ENCODE measurements at places on chromosomes 1 and 21.

DNA sequence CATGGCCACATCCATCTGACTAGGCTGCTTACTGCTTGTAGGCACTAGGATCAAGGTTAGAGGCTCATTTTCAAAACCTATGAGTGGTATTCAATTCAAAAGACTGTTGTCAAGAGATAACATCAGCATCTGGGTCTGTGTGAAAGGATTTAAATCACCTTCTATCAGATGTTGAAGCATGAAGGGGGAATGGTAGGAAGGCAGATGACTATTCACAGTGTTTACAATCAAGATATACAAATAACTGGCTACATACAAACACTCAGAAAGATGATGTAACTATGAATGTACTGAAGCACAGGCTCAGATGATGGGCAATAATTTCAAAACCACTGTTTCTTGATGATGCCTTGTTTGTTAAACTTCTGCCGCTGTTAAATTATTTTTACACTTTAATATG lies 249.2 kb downstream of the SLC45A1 start:
- no peak for DNase-seq

- no peak for DNase-seq
These were observed 1328.6 kb downstream of the MRPL39 start for GRCh38 chr21:24278711-24279110.

DNA sequence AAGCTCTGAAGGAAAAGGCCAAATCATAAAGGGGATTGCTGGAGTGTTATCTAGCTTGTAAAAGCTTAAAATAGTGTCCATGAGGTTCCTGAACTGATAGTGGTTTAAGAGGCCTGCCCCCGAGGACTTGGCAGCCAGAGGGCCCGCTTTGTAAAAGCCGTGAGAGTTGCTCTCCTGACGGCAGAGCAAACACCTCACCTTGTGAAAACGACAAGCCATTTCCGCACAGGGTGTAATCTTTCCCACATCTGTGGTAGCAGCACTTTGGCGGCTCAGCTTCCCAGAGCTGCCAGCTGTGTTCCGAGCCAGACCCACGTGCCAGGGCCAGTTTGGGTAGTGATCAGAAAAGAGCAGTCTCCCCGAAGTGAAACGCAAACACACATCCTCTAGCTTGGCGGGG lies 37.0 kb downstream of the SERBP1 start:
- no peak for DNase-seq

DNA sequence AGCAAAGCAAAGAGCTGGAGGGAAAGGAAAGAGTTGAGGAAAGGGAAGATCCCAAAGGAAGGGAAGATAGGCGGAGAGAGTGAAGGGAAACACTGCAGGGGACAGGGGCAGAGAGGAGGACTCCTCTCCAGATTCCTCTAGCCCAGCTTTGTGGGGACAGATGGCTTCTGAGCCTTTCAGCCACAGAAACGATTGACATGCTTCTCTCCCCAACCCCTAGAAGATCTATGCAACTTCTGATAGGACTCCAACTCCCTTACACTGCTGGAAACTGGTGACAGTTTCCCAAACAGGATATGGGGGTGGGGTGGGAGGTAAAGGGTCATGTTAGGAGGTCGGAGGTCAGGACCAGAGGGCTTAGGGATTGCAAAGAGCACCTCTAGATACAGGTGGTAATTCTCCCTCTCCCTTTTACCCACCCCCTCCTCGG lies 6.5 kb downstream of the MEX3A start:
- DNase-seq, result no peak

- DNase-seq, result no peak
These were observed 19.0 kb upstream of the VCAM1 start for GRCh38 chr1:100700586-100700985.

GRCh38 chr1:156203331-156203730 lies 9.4 kb downstream of the SLC25A44 start:
- no peak for DNase-seq

DNA sequence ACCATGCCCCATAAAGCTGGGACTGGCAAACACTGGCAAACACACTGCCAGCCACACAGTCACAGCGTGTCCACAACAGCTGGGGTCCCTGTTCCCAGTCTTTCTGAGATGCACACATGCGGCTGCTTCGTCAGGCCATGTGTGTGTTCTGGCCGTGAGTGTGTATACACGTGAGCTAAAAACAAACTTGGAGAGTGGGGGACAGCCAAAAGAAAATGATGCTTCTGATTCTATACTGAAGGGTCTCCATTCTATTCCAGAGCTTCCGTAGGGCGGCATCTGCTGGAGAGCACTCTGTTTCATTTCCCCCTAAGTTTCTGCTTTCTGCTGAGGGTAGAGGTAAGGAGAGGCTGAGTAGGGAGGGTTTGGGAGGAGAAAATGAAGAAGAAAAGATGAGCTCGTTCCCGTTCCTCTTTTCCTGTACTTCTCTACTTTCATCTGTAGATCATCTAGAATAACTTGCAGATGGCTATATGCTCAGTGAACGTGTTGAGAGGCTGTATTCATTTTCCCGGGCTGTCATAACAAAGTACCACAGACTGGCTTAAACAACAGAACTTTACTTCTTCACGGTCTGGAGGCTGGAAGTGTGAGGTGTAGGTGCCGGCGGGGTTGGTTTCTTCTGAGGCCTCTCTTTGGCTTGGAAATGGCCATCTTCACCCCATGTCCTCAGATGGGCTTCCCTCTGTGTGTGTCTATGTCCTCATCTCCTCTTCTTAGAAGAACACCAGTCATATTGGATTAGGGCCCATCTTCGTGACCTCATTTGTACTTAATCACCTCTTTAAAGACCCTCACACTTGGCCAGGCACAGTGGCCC lies 151.6 kb downstream of the TOMM20 start:
- DNase-seq, result no peak

GRCh38 chr1:230186003-230186863 lies 119.2 kb downstream of the GALNT2 start:
- DNase-seq, result peak; percentile 34
